Central memory CD4-positive, alpha-beta T cell (primary cell): ENCODE measurements at places on chromosomes 5 and 9.

GRCh38 chr9:79120941-79121340 is 450.8 kb upstream of the TLE4 start:
- DNase-seq = no peak

- no peak for DNase-seq
These were observed 55.9 kb downstream of the NDUFAF2 start for GRCh38 chr5:61000887-61001286.

- no peak for DNase-seq
These were observed 14.6 kb downstream of the ANKS6 start for GRCh38 chr9:98781588-98782383.

- DNase-seq = no peak
These were observed 214.0 kb downstream of the MCTP1 start for GRCh38 chr5:95070866-95071265.

DNA sequence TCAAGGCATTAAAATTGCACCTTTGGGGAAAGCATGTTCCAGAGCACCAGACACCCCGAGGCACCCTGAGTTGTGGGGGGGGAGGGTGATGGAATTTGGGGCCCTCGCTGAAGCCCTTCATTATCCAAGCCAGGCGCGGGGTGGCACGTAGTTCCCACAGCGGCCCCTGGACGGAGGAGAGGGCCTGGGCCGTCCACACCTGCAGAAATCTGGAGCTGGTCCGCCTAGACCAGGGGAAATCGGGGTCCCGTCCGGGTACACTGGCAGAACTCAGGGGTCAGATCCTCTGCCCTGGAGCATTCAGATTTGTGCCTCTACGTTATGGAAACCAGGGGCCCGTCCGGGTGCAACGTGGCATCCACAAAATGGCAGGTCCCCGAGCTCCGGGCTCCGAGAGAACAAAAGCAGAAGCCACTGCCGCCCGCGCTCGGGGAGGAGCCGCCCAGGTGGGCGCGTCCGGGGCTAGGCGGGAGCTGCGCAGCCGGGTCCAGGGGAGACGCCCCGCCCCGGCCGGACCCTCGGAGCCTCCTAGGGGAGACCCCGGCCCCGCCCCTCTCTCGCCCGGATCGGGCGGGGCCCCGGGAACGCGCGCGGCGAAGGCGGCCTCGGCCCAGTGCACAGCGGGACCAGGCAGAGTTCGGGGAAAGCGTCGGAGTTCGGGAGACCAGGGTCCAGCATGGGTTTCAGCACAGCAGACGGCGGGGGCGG is at the start of gene PLEKHG4B:
TSS of gene PLEKHG4B (plus strand) at position 613 of the 708 bp plus-strand sequence. CDS start at position 677, 64 bp downstream.
- no peak for DNase-seq

DNA sequence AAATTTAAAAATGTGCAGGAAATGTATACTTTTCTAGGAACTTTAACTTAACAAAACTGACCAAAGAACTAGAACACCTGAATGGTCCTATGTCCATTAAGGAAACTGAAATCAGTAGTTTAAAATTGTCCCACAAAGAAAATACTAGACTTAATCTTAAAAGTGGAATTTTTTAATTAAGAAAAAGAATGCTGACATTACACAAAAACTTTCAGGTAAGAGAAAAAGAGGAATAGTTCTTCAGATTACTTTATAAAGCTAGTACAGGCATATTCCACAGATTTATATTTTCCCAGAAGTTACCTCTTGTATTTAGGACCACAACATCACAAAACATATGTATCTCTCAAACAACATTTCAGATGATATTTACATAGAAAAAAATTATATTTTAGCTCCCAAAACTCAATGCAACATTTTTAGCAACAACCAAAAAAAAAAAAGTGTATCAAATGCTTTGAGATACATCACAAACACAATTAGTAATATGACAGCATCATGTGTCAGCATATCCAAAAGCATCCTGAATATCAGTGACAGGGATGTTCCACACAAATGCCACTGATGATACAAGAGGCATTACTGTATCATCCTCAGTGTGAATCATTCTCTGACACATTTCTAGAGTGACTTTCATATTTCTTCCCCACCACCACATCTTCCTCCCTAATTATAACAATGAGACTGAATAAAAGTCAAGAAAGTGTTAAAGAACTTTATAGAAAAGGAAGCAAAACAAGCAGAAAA is 264.0 kb downstream of the EPB41L4A start:
- DNase-seq = no peak

DNA sequence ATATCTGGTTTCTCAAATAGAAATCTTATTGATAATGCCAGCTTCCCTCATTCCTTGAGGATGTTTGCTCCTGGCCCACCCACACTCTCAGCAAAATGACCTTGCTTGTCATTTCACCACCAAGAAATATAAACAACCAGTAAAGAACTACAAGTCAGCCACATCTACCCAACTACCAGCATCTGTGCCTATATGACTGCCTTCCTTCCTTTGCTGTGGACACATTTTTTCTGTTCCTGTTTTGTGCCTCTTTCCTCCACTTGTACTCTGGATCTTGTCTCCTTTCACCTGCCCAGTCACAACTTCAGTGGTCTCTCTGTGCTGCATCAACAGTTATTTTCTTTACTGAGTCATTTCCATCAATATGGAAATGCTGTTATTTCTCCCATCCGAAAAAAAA is 20.3 kb downstream of the KIF2A start:
- DNase-seq = no peak

GRCh38 chr5:170603109-170603508 is 99.3 kb downstream of the KCNIP1 start:
- DNase-seq = no peak

DNA sequence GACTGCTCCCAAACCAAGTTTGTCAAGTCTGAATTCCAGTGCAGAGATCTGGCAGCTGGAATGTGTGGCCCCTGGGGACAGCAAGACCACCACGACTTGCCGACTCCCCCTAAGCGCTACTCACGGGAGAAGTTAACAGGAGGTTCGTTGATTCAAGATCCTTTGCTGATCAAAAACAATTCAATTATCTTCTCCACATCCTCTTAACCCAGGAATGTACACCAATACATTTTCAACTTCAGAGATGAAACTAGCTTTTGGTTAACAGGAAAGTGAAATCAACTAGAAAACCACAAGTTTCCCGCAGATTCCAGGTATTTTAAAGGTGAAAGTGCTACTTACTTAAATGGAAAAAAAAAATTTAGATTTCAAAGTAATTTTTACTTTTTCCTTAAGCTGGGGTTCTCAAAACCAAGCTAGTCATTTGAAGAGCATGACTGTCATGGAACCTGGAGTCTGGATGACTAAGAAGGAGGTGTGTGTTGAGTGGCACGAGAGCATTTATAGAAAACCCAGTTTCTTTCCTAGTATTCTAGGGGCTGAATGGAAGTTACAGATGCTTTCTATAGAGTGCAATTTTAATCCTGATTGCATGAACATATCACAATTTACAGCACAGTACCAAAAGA is 257.5 kb upstream of the PANK3 start:
- no peak for DNase-seq

- DNase-seq = no peak
These were observed 216.4 kb upstream of the MAP3K1 start for GRCh38 chr5:56598941-56599340.
